ENCODE measurements at places on chromosomes 16 and 17. TPM values are rescaled to one million over a fixed set of nuclear protein-coding genes. Genes with fewer than 3 reads are reported as not detected.

Gene UBN1
- 18.6 TPM for total RNA-seq

Gene HOXB1
- not detected for total RNA-seq

Gene DPEP2
- total RNA-seq: 1.4 TPM

Gene ASGR1
- total RNA-seq: 15.1 TPM

Gene BEAN1
- total RNA-seq: not detected

Gene CMTM4
- 5.5 TPM for total RNA-seq

Gene CPNE7
- 3.6 TPM for total RNA-seq

Gene HDAC5
- 50.3 TPM for total RNA-seq

Gene STX1B
- not detected for total RNA-seq

Gene OTOA
- total RNA-seq: 0.06 TPM

Gene HAS3
- total RNA-seq: 13.5 TPM

Gene P2RX1
- not detected for total RNA-seq

Gene TBC1D3B
- total RNA-seq: 2.6 TPM

Gene ZFP3
- total RNA-seq: 0.97 TPM

Gene LGALS9B
- not detected for total RNA-seq

Gene RAMP2
- 4.4 TPM for total RNA-seq

Gene ZNF624
- total RNA-seq: 3.4 TPM

Gene FMNL1
- 2.7 TPM for total RNA-seq

Gene CCL2
- total RNA-seq: 310 TPM

Gene GINS2
- 8.7 TPM for total RNA-seq

Gene RNF227
- total RNA-seq: 3.0 TPM

Gene MFAP4
- not detected for total RNA-seq

Gene NAE1
- total RNA-seq: 47.7 TPM

Gene CTRL
- total RNA-seq: 0.76 TPM

Gene HOXB9
- 0.49 TPM for total RNA-seq

Gene CDRT15
- not detected for total RNA-seq

Gene DNASE1L2
- 0.32 TPM for total RNA-seq

Gene MYL4
- 1.6 TPM for total RNA-seq

Gene NPTX1
- 0.16 TPM for total RNA-seq

Gene KRT9
- total RNA-seq: 0.06 TPM

Gene RSAD1
- 8.9 TPM for total RNA-seq

Gene ABCA6
- 21.1 TPM for total RNA-seq

Gene MYL11
- total RNA-seq: 0.97 TPM

Gene STX4
- total RNA-seq: 35.1 TPM

Gene RMI2
- total RNA-seq: 5.3 TPM

Gene CTRB2
- total RNA-seq: not detected

Gene CFAP119
- total RNA-seq: 0.65 TPM

Gene TCAP
- 0.49 TPM for total RNA-seq

Gene EVPLL
- not detected for total RNA-seq

Gene SLC38A8
- total RNA-seq: not detected
